NCI-H69 (cell line): ENCODE measurements at places on chromosomes 6 and 20.
A peak's percentile ranks its signal among the peaks of the same experiment; 100 is the strongest.

DNA sequence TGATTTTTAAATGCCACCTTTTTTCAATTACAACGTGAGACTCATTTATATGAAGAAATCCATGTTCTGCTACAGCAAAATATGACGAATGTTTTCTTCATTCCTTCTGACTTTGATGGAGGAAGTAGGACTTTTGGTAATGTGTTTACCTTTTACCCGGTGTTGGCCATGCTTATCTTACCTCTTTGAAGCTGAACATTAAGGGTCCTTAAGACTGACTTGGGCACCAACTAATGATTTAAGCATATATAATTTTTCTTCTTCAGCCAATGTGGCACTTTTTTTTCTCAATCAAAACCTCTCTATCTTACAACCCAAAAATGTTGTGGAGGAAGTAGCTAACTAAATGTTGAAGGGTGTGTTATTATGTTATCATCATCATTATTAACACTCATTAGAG is 337.5 kb downstream of the EPHA7 start:
- no peak for DNase-seq

DNA sequence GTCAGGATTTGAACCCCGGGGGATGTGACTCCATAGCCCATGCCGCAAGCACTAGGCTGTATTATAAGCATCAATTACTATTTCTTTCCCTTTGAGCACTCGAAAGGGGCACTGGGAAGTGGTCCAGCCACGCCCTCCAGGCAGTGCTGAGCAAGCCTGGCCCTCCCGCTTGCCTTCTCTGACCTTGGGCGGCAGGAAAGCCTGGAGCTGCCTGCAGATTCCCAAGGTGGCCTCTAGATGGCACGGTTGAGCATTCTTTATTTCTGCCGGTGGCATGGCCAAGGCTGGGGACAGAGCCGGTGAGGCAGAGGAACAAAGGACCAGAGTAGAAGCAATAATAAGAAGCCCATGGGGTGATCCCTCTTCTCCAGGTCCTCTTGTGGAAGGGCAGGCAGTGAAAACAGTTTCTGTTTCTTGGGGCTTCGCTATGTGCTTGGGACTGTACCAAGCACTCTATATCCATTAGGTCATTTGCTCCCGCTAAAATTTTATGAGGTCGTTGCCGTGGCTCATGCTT is 32.0 kb downstream of the ARHGAP40 start:
- peak; percentile 51 for DNase-seq

DNA sequence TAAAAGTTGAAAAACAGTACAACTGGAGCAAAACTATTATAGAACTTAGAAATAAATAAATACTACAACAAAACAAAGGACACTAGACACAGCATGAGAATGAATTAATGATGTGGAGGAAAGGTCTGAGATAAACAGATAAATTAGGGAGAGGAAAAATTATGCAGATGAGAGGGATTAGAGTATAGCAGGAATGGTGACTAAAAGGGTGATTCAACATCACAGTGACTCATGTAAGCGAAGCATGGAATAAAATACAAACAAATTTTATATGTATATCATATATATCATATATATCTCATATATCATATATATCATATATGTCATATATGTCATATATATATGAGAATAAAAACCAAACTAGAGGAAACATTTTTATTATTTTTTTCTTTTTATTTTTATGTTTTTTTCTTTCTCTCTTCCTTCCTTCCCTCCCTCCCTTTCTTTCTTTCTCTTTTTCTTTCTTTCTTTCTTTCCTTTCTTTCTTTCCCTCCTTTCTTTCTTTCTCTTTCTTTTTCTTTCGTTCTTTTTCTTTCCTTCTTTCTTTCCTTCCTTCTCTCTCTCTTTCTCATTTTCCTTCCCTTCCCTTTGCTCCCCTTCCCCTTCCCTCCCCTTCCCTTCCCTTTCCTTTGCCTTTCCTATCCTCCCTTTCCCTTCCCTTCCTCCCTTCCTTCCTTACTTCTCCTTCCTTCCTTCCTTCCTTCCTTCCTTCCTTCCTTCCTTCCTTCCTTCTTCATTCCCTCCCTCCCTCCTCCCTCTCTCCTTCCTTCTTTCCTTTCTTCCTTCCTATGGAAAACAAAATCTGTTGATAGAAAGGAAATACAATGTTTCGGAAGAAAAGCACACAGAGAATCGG is 1014.6 kb downstream of the GRIK2 start:
- no peak for DNase-seq

GRCh38 chr6:160926281-160927276 is 65.0 kb upstream of the MAP3K4 start:
- no peak for DNase-seq

- DNase-seq, result no peak
Measured at GRCh38 chr20:8749986-8750385, 318.9 kb upstream of the PLCB4 start.

DNA sequence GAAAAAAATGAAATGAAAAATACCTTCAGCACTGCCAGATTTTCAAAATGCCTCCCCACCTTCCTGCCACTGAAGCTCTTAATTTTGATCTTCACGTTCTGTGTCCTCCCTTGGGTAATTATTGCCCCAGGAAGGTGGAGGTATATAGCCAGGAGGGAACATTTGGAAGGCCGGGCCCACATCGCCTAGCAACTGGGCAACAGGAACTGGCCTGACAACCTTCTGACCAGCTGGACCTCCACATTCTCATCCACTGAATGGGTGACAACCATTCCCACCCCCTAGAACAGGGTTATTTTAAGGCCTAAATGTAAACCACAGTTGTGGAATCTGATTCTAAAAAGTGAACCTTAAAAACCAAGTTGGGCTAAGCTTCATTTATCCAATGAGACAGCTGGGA is 3.2 kb downstream of the RRBP1 start:
- no peak for DNase-seq

DNA sequence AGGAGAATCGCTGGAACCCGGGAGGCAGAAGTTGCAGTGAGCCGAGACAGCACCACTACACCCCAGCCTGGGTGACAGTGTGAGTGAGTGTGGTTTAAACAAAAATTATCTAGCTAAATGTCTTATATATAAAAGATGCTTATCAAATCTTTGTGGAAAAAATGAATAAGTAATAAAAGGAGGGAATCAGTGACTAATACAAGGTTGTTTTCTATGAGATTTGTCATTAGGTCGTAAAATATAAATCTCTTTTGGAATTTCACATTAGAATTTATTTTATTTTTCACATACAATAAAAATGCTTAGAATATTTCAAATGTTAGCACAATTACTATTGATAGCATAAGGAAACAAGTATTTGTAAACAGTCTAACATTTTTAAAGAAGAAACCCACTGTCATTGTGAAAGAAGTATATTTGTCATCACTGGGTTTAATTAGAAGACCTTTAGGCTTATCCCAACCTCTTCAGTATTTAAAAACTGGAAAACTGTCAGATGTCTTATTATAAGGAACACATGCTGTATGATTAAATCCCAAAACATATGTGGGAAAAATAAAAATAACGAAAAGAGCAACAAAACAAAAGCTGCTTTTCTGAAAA is 47.1 kb downstream of the ASCC3 start:
- no peak for DNase-seq

- DNase-seq, result no peak
Measured at GRCh38 chr6:135801755-135802465, 49.6 kb upstream of the PDE7B start.
